ENCODE measurements at places on chromosomes 6 and 20. TPM values are rescaled to one million over a fixed set of nuclear protein-coding genes. Genes with fewer than 3 reads are reported as not detected.

TMX4 gene
- 9.1 TPM for polyA plus RNA-seq

PRPF6 gene
- 53.9 TPM for polyA plus RNA-seq

SNAP91 gene
- polyA plus RNA-seq, result not detected

GSTA3 gene
- polyA plus RNA-seq, result not detected

C6orf118 gene
- not detected for polyA plus RNA-seq

DNA sequence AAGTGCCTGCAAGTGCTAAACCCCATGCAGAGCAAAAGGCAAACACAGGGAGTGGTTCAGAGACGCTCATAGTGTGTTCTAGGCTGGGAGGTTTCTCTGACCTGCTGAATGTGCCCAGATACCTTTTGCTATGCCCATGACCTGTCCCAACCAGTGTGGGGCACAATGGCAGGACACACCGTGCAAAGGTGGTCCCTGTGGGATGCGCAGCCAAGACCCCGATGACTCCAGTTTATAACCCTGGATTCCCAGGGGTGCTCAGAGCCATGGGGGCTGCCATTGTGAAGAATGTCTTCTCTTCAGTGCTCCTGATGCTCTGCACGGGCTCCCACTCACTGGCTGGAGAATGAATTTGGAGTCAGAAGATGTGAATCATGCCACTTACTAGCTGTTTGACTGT lies 2.2 kb upstream of the NINL start:
- DNase-seq, result no peak

DNA sequence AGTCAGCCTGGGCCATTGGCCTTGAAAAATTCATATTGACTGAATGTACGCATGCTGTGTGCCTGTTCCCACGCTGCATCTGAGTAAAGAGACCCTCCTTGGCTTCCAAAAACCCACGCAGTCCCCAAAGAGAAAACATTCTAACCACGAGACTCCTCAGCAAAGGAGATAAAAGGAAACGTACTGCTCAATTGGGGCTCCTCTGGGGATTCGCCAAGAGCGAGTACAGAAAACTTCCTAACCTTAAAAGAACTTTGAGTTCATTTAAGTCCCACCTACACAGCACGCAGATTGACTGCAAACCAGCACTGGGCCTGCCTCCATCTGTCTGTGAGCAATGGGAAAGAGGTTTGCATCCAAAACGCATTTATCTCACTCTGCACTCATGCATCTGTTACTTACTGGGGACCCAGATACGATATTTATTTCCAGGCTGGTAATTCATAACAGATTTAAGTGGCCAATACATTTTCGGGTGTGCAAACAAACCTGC lies 505.9 kb upstream of the CHD6 start:
- no peak for DNase-seq

DNA sequence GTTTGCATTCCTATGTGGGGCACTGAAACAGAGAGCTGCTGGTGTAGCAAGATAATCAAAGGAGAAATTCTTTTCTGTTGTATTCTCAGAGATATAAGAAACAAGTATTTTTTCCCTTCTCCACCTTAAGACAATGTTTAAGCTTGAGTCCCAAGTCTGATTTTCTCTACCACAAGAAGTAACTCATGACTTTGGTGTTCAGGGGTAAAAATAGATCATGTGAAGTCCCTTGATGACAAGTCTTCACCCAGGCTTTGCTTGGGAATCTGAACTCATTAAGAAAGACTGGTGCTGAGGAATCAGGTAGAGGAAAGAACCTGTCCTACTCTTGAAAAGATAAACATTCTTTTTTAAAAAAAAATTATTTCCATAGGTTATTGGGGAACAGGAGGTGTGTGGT lies 205.6 kb downstream of the ALDH8A1 start:
- no peak for DNase-seq

DNA sequence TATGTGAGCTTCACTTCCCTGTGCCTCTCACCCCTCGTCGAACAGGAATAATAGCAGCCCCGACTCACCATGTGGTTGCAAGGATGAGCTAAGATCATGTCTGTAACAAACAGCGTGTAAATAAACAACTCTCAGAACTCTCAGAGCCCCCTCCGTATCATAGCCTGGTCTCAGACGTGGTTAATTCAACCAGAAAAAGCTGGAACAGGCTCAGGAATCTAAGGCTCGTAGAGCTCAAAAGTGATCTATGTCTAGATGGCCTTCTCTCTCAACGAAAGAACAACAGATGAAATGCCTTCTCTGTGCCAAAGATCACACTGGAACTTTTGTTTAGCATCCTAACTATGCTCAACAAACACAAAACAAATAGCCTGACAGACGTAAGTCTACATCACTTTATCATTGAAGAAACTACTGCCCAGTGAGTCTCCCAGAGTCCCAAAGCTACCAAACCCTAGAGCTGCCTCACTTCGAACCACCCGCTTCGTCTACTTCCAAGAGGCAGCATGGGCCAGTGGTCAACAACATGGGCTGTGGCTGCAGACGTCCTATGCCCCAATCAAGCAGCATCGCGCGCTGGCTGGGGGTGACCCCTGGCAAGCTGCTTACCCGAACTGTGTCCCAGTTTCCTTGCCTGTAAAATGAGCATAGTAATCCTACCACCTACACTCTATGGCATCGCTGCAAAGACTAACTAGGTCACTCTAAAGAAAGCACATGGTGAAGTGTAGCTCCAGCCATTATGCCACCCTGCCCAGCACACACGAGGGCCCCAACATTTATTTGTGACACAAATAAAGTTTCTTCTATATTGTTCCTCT lies 35.1 kb downstream of the NFATC2 start:
- DNase-seq, result no peak

DNA sequence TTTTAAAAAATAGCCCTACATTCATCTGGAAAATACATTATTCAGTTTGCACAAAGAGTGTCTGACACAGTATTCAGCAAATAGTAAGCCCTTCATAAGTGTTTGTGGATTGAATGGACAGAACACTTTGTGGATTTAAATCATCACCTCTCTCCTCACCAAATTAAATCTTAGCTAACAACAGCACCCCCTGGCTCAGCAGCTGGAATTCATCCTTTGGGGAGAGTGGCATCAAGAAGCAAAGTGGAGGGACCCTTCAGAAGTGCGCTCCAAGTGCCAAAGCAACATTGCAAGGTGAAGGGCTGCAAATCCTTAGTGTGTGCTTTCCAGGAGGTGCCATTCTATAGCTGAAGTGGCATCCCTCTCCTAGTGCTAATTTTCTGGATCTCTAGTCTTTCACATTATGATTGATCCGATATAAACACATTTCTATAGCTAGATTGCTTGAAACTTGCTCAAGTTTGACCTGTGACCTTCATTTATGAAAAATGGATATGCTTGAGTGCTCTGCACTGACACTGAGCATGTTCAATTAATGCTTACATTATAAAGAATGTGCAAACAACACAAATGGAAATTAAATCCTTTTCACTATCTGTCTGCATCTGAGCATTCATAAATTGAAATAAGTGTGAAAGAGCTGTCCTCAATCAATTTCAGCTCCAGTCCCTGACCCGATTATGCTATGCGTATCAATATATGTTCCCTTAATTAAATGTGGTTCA lies 891.7 kb downstream of the C6orf118 start:
- DNase-seq, result no peak

DNA sequence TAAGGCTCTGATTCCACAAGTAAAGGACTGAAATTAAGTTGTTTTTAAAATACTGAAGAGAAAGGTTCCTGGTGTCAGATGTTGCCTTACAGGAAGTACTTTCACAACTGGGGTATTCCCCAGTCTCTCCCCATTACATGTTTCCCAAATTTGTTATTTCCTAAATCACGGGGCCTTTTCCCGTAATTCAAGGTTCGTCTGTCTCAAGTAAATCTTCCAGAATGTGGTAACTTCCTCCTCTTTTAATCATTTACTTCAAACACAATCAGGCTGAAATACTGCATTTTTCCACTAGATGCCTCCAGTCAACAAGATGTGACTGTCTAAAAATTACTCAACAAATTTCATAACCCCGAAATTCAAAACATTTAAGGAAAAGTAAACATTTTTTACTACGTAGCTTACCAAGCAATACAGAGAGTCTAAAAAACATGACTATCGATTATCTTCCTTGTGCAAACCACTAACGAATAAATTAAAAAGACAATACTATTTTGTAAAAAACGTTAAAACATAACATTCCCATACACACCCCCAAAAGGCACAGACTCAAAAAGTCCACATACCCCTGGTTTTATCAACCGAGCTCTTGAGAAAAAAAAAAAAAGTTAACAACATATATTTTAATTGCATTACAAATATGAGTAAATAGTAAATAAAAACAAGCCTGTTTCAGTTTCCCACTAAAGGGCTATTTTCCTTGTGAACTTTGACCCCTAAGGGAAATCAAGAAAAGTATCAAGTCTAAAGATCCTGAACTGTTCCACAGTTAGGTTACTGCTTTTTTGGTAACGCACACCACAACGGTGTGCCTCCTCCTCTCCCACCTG lies 1.7 kb downstream of the SOD2 start:
- peak; percentile 40 for DNase-seq

DNA sequence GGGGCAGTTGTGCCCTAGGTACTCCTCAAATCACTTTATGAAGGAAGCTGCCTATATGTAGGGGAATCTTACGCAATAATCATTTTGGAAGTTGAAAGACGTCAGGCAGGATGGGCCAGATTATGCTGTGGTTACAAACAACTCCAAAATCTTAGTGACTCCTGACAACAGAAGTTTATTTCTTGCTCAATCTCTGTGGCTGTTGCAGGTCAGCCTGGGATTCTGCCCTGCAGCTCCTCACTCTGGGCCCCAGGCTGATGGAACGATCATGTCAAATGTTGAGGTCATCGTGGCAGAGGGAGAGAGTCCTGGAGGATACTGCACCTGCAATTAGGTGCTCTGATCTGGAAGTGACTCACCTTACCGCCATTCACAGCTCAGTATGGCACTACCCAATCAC lies 88.4 kb downstream of the ZDHHC14 start:
- no peak for DNase-seq

DNA sequence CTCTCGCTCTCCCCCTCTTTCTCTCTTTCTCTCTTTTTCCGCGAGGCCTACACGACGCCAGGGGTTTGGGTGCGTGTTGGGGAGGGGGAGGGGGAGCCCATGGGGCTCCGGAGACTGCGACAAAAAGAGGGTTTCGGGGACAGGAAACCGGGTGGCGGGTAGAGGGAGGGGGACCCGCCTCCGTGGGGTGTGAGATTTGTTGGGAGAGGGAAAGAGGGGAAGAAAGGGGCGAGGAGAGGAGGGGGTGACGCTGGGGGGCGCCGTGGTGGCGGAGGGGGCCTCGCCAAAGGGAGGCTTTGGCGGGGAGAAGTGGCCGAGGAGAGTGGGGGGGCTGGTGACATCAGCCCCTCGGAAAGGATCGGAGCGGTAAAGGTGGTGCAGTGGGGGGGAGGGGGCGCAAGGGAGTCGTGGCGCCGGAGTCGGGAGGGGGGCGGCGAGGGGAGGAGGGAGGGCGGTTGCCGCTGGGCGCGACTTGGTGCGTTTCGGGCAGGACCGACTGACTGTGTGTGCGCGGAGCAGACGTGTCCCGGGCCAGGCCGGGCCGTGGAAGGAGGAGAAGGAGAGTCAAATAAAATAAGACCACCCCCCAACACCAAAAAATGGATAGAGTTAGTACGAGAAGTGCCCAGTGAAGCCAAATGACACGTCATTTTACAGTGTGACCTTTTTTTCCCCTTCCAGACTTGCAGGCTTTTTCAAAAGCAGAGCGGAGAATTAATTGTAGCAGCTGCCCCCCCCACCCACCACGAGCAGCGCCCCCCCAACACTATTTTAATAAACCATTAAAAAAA lies 39.8 kb downstream of the GNAS start:
- DNase-seq, result peak; percentile 85

DNA sequence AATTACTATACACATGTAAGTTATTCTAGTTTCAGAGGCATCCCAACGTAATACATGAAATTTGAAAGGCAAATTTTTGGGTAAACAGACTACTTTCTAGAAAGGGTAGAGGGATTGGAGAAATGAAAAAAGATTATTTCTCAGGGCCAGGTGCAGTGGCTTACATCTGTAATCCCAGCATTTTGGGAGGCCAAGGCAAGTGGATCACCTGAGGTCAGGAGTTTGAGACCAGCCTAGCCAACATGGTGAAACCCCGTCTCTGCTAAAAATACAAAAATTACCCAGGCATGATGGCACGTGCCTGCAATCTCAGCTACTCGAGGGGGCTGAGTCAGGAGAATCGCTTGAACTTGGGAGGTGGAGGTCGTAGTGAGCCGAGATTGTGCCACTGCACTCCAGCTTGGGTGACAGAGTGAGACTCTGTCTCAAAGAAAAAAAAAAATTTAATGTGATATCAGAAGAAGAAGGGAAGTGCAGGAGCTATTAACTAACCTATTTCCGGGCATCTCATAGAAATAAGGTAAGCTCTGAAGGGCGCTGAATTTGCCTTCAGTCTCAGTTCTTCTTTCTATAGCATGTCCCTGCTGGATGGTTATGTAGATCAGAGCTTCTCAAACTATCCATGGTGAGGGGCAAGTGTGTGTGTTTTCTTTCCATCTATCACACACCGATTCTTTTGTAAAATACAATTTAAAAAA lies 100.3 kb upstream of the MTHFD1L start:
- DNase-seq, result no peak

GRCh38 chr20:17933711-17934110 lies 34.9 kb downstream of the SNX5 start:
- no peak for DNase-seq

GRCh38 chr20:50727792-50728485 lies 3.4 kb upstream of the PARD6B start:
- no peak for DNase-seq
